ENCODE measurements at places on chromosomes 3 and 15.
A peak's percentile ranks its signal among the peaks of the same experiment; 100 is the strongest.

DNA sequence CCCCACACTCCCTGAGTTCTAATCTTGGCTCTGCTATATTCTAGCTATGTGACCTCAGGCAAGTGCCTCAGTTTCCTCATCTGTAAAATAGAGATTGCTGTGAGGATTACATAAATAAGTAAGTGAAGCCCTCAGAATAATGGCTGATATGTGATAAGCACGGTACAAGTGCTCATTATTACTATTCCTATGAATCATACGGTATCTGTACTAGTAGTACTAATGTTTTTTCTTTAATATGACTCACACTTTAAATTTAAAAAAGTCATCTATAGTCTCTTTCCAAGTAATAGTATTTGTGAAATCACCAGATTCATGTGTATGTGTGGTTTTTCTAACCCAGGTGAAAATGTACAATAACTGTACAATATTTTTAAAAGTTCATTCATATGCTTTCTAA, 58.7 kb downstream of the CLDN11 start:
- no peak overlapping the region for H3K27ac ChIP-seq
- no peak overlapping the region for H3K4me3 ChIP-seq
- H3K36me3 ChIP-seq, result no peaks in the 10 kb centered on the region
- peak; percentile 72 for ATAC-seq
- H3K4me1 ChIP-seq, result peaks cover 3% of the 10 kb centered on the region

DNA sequence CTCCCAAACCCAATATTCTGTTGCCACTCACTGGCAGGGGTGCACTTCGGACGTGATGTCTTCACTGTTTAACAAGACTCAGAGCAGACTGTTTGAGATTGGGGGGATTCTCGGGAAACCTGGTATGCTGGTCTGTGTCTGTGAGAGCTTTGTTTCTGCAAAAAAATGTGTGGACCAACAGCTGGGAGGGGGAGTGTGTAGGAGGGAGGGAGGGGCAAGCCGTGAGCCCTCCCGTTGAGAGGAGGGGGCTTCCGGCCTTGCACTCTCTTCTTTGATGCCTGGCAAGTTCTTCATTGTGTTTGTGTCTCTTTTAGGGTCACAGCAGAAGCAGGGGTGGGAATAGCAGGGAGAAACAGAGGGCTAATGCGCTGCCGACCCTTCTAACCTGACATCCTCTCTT, 74.9 kb upstream of the NDN start:
- H3K27ac ChIP-seq, result no peak overlapping the region
- no peaks in the 10 kb centered on the region for H3K27me3 ChIP-seq
- H3K4me1 ChIP-seq, result no peaks in the 10 kb centered on the region
- no peak overlapping the region for H3K4me3 ChIP-seq
- H3K36me3 ChIP-seq, result no peaks in the 10 kb centered on the region

- H3K36me3 ChIP-seq, result no peaks in the 10 kb centered on the region
- no peak overlapping the region for H3K27ac ChIP-seq
- no peaks in the 10 kb centered on the region for H3K4me1 ChIP-seq
- H3K4me3 ChIP-seq, result no peak overlapping the region
Measured at GRCh38 chr15:71434774-71435173, 319.5 kb downstream of the THSD4 start.

GRCh38 chr3:49466085-49466484, 4.0 kb upstream of the DAG1 start:
- H3K4me1 ChIP-seq, result peaks cover 8% of the 10 kb centered on the region
- no peaks in the 10 kb centered on the region for H3K27me3 ChIP-seq
- H3K27ac ChIP-seq, result no peak overlapping the region
- H3K36me3 ChIP-seq, result no peaks in the 10 kb centered on the region
- no peak for ATAC-seq

- H3K4me3 ChIP-seq, result no peak overlapping the region
- ATAC-seq, result no peak
- no peaks in the 10 kb centered on the region for H3K36me3 ChIP-seq
- no peaks in the 10 kb centered on the region for H3K4me1 ChIP-seq
- H3K27ac ChIP-seq, result no peak overlapping the region
Measured at GRCh38 chr3:140580746-140581145, 97.1 kb upstream of the TRIM42 start.

- H3K27me3 ChIP-seq, result no peaks in the 10 kb centered on the region
- no peak overlapping the region for H3K4me3 ChIP-seq
- H3K4me1 ChIP-seq, result no peaks in the 10 kb centered on the region
- H3K36me3 ChIP-seq, result peaks cover 54% of the 10 kb centered on the region
- ATAC-seq, result peak; percentile 63
- peak overlapping the region; percentile 20 for H3K27ac ChIP-seq
Measured at GRCh38 chr3:11558002-11558401, 85.7 kb downstream of the VGLL4 start.

DNA sequence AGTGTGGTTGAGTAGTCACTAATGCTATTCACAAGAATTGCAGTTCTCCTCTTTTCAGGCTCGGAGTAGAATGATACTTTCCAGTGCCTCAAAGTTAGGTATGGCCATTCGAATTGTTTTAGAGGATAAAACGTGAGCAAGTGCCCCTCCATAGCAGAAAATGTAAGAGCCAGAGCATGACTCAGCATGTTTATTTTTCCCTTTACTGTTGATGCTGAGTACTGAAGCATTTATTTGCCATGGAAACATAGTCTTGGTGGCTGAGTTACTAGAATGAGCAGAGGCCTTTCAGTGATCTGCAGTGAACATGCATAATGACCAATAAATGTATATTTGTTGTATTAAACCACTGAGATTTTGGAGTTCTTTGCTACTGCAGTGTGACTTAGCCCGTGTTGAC, 540.6 kb downstream of the NLGN1 start:
- no peak overlapping the region for H3K4me3 ChIP-seq
- H3K27me3 ChIP-seq, result no peaks in the 10 kb centered on the region
- no peaks in the 10 kb centered on the region for H3K36me3 ChIP-seq
- no peak overlapping the region for H3K27ac ChIP-seq
- H3K4me1 ChIP-seq, result no peaks in the 10 kb centered on the region

DNA sequence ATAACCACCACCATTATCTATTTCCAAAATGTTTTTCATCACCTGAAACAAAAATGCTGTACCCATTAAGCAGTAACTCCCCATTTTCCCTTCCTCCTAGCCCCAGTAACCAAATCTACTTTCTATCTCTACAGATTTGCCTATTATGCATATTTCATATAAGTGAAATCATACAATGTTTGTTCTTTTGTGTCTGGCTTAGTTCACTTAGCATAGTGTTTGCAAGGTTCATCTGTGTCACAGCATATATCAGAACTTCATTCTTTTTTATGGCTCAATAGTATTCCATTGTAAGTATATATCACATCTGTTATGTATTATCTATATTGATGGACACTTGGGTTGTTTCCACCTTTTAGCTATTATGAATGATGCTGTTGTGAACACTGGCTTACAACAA, 16.7 kb upstream of the GMPPB start:
- no peaks in the 10 kb centered on the region for H3K27me3 ChIP-seq
- ATAC-seq, result no peak
- H3K36me3 ChIP-seq, result peaks cover 63% of the 10 kb centered on the region
- H3K4me3 ChIP-seq, result no peak overlapping the region
- peak overlapping the region; percentile 52 for H3K27ac ChIP-seq
- H3K4me1 ChIP-seq, result peaks cover 9% of the 10 kb centered on the region

GRCh38 chr3:32442766-32443165, 51.1 kb downstream of the CMTM7 start:
- H3K27ac ChIP-seq, result peak overlapping the region; percentile 85
- H3K27me3 ChIP-seq, result no peaks in the 10 kb centered on the region

- no peaks in the 10 kb centered on the region for H3K27me3 ChIP-seq
- H3K36me3 ChIP-seq, result no peaks in the 10 kb centered on the region
- ATAC-seq, result no peak
- no peaks in the 10 kb centered on the region for H3K4me1 ChIP-seq
- H3K27ac ChIP-seq, result no peak overlapping the region
Measured at GRCh38 chr3:55434789-55435188, 52.3 kb downstream of the WNT5A start.

DNA sequence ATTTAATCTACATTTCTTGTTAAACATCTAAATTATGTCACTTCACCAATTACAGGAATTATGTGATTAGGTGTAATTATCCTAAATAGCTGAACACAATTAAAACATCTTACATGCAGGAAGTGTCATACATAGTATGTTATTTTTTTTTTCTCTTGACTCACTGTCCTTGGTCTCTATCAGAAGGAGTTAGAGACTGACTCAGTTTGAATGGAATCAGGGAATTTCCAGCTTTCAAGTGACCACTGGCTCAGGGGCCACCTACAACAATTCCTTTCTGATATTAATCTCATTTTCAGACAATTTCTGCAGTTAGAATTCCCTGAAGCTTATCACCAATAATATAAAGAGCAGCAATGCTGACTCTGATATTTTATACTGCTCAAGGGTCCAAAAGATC, 400.7 kb downstream of the ROBO1 start:
- H3K4me3 ChIP-seq, result no peak overlapping the region
- H3K4me1 ChIP-seq, result no peaks in the 10 kb centered on the region
- H3K27me3 ChIP-seq, result no peaks in the 10 kb centered on the region
- H3K27ac ChIP-seq, result no peak overlapping the region

DNA sequence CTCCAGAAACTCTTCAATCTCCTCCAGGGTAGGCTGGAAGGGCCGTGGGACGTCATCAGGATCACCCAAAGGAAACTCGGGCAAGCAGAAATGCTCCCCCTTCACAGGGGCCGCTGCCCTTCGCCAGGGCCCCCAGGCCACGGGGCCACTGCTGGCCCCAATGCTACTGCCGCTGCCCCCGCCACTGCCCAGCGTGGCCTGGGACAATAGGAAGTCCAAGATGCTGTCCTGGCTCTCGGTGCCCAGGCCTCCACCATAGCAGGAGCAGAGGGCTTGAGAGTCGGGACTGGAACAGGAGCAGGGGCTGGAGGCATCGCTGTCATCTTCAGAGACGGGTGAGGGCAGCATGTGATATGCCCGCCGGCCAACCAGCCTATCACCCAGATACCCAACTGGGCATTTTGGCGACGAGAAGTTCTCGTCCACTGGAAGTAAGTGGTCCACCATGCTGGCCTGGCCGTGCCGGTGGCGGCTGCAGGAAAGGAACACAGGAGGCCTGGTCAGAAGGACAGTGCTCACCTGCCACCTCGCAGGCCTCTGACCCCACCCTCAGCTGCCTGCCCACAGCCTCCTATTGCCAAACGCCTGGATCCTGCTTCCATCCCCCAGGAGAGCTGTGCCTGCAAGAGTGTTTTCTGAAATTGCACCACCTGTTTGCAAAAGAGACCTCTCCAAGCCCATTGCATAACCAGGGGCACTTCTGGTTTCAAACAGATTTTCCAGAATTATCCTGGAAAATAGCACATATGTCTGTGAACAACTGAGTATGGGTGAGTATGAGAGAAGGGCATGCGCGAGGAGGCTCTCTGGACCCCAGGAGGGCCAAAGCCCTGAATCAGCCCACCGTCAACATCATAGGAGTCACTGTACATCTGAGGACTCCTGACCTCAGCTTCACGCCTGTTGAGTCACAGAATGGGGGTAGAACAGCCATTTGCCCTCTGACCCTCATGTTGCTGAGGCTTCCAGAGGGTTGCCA, 4.4 kb downstream of the KLF15 start:
- ATAC-seq, result no peak
- H3K36me3 ChIP-seq, result no peaks in the 10 kb centered on the region
- peaks cover 10% of the 10 kb centered on the region for H3K27me3 ChIP-seq
- no peak overlapping the region for H3K4me3 ChIP-seq
- no peak overlapping the region for H3K27ac ChIP-seq
